ENCODE measurements at places on chromosomes 12 and 14.

- no peak for DNase-seq
Measured at GRCh38 chr14:54133896-54134295, 177.3 kb upstream of the BMP4 start.

DNA sequence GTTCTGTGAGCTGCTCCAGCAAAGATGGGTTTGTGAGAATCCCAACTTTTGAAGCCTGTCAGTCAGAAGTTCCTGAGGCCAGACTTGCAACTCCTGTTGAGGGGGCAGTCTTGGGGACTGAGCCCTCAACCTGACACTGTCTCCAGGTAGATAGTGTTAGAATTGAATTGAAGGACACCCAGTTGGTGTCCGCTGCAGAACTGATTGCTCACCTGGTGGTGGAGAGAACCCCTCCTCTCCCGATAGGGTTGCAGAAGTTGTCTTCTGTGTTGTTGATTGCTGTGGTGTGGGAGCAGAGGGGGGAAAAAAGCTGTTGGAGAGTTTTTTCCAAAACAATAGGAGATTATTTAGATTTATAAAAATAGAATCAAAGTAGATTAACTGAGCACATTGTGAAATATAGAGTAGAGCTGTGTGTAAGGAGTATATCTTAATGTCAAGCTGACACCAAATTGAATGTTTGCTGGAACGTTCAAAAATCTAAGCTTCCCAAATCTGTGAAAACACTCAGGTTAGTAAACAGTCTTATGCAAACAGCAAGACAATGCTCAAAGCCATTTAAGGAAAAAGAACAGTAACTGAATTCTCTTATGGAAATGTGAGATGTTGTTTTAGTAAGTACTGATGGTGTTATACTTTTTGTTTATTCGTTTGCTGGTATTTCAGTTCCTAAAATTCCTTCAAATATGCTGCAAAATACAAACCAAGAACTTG is 18.6 kb downstream of the HIF1A start:
- no peak for DNase-seq

DNA sequence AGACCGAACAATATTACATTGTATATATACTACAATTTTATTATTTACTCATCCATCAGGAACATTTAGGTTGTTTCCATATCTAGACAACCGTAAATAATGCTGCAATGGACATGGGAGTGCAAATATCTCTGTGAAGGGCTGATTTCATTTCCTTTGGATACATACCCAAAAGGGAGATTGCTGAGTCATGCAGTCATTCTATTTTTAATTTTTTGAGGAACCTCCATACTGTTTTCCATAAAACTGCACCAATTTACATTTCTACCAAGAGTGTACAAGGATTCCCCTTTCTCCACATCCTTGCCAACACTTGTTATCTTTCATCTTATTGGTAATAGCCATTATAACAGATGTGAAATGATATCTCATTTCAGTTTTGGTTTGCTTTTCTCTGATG is 84.7 kb downstream of the SLC41A2 start:
- no peak for DNase-seq

DNA sequence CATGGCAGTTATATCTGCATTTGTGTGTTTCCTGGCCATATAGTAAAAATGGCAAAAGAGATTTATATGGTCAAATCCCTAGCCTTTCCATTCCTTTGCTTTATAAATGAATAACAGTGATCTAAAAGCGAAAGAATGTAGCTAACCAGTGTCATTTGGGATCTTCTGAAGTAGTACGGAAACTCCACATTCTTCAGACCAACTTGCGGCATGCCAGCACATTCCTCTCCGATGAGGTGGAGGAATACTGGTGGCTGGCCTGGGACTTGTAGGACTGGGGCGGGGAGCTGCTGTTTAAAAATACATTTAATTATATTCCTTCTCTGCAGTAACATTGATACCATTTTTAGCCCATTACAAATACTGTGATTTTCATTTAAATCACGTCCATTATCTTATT is 85.3 kb downstream of the SAMD4A start:
- no peak for DNase-seq

DNA sequence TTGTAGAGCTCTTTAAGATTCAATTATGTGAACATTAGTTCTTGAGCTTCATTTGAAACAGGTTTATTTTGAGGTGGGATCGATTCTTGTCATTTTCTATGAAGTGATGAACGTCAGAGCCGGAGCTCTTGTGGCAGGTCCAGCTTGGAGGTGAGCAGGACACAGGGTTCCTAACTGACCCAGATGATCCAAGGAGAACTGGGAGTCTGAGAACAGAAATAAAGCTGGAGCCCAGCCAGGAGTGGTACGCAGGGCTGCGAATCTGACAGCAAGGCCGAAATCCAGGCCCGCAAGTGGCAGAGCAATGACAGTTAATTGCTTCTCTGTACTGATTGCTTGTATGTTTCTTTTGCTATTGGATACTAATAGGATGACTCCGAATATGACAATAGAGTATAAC is 46.5 kb downstream of the EML1 start:
- DNase-seq = no peak

DNA sequence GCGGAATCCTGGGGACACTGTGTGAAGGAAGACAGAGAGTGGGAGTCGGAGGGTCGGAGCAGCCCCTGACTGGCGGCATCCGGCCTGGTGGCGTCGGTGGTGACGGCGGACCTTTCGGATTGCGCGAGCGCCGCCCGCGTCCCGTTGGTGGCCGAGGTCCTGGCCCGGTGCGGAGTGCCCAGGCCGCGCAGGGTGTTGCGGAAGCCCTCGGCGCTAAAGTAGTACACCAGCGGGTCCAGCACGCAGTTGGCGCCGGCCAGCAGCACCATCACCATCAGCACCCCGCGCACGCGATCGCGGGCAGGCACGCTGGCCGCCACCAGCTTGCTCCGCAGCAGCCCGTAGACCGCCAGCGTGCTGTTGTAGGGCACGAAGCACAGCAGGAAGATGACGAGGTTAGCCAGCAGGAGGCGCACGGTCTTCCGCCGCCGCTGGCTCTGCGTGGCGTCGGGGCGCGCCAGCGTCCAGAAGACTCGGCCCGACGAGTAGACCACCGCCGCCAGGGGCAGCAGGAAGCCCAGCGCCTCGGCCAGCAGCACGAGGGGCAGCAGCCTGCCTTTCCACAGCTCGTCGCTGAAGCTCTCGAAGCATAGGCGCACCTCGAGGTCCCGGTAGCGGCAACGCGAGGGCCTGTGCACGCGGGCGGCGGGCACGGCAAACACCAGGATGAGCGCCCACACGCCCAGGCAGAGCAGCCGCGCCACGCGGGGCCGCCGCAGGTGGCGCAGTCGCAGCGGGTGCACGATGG is 13.1 kb upstream of the CHD4 start:
- no peak for DNase-seq

GRCh38 chr12:62679608-62680007 is 213.0 kb downstream of the MON2 start:
- DNase-seq = no peak

DNA sequence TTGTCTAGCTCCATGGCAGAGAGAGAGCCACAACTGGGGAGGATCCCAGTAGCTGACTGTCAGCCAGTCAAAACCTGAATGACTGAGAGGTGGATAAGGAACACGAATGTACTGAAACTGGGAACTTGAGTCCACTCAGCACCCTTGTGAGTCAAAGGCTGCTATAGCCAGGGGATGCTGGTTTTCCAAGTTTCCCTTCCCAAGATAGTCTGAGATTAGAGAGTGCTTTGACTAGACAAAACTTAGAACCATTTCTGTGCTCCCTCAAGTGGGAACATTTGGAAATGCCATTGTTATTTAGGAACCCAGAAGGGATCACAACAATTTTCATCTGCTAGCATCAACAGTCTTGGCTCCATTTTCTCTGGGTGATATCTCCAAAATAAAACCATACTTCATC is 4.0 kb downstream of the PRKAG1 start:
- DNase-seq = no peak

DNA sequence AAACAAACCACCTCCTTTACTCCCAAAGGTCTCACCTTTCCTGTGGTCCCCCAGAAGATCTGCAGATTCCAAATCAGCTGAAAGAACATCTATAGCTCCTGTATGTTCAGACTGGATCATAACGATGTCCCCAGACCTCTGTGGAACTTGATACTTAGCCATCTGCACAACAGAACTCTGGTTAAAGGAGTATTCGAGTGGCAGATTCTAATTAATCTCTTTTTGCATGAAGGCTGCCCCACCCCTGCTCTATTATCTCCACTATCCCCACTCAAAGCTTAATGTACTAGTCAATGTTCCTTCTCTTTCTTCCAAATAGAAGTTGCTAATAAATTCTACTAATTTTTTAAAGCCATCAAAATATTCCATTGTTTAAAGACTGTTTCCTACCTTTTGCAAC is 22.8 kb downstream of the GSTZ1 start:
- DNase-seq = no peak

- DNase-seq = no peak
Measured at GRCh38 chr12:93279565-93280412, 97.9 kb upstream of the NUDT4 start.

DNA sequence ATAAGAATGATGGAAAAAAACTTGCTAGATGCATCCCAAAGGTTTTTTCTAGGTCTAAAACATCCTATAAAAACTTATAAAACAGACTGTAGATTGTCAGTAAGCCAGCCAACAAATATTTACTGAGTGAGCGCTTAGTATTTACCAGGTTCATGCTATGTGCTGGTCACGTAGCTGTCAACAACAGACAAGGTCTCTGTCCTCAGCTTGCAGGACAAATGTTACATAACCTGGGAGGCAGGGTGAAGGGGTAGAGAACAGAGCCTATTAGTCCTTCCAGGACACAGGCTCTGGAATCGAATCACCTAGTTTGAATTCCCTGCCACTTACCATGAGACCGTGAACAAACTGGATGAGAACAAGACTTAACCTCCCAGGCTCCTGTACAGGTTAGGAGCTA is 6.4 kb downstream of the NFYB start:
- DNase-seq = no peak

- DNase-seq = no peak
Measured at GRCh38 chr12:124746649-124747425, 116.8 kb downstream of the SCARB1 start.
